ENCODE measurements at places on chromosomes 2 and 18.

DNA sequence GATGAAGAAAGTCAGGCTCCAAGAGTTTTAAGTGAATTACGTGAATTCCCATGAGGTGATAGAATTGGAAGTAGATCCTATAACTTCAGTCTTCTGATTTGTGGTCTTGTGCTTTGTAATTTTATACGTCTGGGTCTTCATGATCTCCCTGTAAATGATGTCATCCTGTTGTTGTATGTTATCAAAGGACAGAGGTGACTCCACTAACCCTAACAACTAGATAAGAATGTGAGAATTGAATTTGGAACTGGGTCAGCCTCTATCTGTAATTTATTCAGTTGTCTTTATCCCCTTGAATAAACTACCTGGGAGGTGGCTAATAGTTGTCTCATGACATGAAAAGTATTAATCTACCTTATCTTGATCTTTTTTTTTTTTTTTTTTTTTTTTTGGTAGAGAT, 86.4 kb upstream of the B3GNT2 start:
- no peak for DNase-seq

DNA sequence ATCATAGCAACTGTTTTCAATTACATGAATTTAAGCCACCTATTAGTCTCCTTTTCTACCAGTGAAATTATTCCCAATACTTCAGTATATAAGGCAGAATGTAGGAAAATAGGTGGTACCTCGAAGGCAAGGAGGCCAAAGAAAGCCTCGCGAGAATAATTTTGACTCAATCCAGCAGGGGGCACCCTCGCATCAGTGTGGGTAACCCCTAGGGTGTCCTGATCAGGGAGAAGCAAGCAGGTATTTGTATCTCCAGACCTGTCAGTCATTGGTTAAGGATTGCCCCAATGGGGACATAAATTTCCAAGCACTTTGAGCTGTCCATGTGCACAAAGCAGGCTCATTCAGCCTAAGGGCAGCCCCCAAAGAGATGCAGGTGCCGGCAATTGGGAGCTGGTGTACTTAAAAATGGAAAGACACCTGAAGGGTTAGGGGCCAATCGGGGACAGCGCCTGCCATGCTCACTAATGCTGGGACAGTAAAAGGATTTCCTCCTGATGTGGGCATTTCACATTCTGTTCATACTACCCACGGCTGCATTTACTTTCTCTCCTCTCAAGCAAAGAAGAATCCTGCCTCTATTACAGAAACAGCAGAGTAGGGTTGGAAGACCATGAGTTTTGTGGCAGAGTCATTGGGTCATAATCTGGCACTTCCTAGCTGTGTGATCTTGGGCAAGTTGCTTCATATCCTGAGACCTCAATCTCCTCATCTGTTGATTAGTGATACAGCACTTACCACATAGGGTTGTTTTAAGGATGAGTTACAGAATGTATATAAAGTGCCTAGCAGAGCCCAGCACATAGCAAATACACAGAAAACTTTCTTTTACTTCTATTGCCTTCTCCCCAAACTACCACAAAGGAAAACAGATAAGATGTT, 136.1 kb downstream of the ICOS start:
- no peak for DNase-seq

DNA sequence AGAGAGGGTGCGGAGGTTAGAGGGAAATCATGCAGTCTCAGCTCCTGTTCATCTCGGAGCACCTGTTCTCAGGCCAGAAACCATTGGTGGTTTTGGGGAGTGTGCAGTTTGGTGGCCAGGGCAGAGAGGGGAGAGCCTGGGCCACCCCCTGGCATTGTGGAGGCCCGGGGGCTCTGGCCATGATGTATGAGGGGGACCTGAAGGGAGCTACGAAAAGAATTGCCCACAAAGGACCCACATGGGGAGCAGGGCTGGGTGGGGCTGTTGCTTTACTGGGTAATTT, 87.7 kb downstream of the DGKD start:
- DNase-seq = no peak

DNA sequence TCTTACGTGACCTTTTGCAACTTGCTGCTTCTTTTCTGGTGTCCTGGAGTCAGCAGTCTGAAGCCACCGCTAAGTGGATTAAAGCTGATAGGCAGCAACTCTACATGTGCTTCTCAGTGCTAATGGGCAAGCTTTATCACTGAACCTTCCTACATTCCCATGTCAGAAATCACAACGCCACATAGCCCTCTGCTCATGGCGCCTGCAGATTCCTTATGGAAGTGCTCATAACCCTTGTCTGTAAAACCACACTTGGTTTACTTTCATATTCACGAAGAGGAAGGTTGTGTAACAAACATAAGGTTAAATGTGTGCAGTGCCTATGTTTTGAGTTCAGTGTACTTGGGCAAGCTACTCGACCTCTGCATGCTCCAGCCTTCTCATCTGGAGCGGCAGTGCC, 319.8 kb downstream of the FBXO15 start:
- no peak for DNase-seq

GRCh38 chr2:120606931-120607330, 128.7 kb upstream of the GLI2 start:
- no peak for DNase-seq

GRCh38 chr2:25845843-25846505, 32.3 kb downstream of the ASXL2 start:
- no peak for DNase-seq

DNA sequence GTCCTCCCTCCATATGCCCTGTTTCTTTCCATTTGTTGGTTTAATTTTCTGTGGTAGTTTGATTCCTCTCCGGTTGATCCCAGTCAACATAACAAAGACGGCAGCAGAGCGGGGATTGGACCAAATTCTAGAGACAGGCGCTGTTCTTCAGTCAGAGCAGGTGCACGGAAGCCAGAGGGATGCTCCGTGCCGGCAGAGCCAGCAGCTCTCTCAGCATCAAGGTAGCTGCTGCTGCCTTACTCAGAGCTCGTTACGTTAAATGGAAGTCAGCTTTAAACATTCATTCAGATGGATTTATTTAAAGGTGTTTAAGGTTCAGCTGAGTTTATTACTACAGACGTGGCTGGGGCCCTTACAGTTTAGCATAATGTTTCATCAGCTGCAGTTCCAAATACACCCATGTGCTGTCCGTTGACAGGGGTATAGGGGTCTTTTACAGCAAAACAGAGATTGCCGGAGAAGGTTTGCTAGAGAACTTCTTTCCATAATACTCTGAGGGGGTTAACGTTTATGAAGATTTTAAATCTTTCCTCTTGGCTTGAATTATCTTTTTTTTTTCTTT, 497.2 kb upstream of the PIK3C3 start:
- no peak for DNase-seq

All from iPS DF 19.7 (cell line).